ENCODE measurements at places on chromosomes 7 and 10.

DNA sequence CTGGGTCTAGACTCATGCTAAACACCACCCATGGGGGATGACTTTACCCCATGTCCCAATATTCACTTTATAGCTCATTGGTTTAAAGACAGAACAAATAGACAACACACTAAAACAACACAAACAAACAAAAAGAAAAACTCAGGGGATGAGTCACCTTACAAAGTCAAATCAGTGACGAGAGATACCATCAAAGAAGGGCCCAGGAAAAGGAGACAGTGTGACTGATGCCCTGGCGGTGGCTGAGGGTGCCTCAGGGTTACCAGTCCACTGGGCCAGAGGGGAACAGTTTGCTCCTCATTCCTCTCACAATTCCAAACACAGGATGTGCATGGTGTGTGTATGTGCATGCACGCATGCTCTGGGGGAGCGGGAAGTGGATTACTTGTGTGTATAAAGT lies 171.3 kb upstream of the PRKCQ start:
- DNase-seq, result no peak

DNA sequence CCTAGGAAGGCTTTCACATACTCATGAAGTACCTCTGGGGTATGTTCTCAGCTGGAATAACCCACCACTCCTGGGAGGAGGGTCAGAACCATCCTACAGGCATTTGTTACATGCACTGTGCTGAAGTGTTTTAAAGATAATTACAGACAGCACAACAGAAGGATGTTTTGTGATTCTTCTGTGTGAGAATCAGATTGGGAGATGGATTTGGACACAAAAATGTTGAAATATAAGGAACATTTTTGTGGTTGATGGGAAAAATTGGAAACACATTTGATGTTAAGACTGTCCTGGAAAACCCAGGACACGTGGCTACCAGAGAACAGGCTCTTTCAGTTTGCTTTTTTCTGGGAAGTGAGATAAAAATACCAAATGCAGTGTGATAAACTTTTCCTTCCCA lies 61.4 kb downstream of the BICC1 start:
- no peak for DNase-seq

DNA sequence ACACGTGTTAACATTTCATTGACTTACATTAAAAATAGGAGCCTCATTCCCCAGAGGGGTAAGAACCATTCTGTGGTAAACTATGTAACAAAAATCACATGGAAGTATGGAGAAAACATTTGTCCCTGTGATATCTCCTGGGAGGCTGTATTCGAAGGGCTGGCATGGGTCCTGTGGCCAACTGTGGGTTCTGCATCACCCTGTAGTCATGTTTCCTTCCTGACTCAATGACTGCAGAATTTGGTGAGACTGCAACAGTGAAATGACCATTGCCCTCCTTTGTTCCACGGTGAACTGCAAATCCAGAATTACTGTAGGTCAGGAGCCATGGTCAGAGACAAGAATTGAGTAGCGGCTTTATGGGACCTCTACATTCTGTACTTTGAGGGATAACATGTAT lies 3.6 kb upstream of the ZEB1 start:
- no peak for DNase-seq

GRCh38 chr7:24283897-24284698 lies at the start of gene NPY:
TSS of gene NPY (plus strand) at chr7:24284190. CDS start at chr7:24285241, 1,051 bp downstream.
- DNase-seq, result no peak

DNA sequence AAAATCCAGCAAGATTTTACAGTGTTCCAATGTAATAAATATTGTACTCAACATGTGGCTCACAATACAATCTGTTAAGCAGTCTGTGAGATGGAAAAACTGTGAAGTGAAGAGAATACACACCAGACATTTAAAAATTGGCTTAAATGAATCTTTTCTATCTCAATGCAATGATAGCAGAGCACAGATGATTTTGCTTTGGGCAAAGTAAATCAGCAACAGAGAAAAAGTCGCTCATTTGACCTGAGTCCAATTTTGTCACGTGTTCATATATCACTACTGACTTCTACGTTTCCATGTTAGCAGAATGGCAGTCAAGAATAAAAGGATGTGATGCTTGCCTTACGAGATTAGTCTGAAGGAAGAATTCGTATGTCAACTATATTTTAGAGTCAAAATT lies 506.7 kb downstream of the POM121L12 start:
- DNase-seq, result no peak

DNA sequence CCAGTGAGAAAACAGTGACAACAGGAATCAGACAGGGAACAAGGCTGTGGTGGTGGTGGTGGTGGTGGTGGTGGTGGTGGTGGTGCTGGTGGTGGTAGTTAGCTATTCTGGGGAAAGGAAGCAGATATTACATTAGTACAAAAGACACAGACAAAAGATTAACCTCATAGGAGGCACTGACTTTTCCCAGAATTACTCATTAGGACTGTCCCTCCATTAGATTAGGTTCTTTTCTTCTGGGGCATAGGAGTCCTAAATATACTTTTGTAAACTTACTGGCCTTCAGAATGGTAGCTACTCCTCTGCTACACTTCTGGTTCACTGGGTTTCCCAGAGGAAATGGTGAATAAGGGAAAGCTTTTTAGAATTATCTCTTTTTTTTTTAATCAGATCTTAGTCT lies 156.6 kb upstream of the SEMA3D start:
- DNase-seq, result no peak

DNA sequence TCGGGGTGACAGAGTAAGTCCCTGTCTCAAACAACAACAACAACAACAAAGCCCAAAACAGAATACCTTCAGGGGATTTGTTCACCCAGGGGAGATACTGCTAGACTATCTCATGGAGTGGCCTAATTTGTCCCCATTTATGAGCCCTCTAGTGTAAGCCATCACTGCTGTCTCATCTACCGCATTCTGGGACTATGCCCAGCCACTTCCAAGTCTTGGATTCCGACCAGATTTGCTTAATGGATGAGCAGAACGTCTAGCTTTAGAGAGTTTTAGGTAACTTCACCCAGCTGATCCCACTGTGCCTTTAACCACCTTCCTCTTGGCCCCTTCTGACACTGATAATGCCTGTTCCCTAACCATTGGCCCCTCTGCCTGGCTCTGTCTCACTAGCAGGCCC lies 47.1 kb downstream of the PAPSS2 start:
- DNase-seq, result no peak

GRCh38 chr7:155062411-155062810 lies 7.7 kb upstream of the HTR5A start:
- DNase-seq, result no peak

- no peak for DNase-seq
These were observed 115.0 kb downstream of the FZD1 start for GRCh38 chr7:91379236-91379635.

Measured in activated naive CD4-positive, alpha-beta T cell (primary cell).